Activated naive CD4-positive, alpha-beta T cell treated with Interleukin-2 at 50 U/mL for 16 hours (primary cell): ENCODE measurements at places on chromosomes 7 and 10.

DNA sequence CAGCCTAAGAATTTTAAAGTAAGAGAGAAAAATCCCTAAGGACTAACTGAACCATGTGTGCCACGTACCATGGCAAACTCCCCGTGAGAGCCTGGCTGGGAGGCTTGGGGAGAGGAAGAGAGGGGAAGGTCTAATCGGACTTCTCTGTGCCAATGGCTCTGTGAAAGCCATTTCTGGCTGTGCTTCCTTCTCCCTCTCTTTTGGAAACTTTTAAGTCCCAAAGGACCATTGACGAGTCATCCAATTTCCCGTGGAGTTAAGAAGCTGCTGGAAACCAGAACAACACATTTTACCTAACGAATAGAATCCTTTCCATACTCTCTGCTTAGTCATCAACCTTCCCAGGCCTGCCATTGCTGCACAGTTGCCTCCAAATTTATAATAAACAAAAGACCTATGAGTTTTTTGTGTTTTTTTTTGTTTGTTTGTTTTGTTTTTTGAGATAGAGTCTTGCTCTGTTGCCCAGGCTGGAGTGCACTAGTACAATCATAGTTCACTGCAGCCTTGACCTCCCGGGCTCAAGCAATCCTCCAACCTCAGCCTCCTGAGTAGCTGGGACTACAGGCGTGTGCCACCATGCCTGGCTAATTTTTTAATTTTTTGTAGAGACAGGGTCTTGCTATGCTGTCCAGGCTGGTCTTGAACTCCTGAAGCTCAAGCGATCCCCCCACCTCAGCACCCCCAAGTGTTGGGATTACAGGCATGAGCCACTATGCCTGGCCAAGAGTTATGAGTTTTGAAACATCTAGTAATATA is 13.2 kb downstream of the LAMB1 start:
- no peak for DNase-seq

GRCh38 chr10:129622736-129623135 is 155.7 kb downstream of the MGMT start:
- no peak for DNase-seq

- DNase-seq, result no peak
These were observed 232.5 kb downstream of the PTEN start for GRCh38 chr10:88095778-88096431.

DNA sequence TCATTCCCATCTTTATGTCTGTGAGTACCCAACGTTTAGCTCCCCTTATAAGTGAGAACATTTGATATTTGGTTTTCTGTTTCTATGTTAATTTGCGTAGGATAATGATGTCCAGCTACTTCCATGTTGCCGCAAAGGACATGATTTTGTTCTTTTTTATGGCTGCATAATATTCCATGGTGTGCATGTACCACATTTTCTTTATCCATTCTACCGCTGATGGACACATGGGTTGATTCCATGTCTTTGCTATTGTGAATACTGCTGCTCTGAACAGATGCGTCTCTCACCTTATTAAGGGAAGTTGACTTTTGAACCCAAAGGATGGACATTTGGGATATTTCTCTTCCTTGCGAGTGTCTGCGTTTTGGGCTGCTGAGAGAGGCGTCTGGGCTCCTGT is 50.2 kb downstream of the GTF2IRD1 start:
- DNase-seq, result no peak

DNA sequence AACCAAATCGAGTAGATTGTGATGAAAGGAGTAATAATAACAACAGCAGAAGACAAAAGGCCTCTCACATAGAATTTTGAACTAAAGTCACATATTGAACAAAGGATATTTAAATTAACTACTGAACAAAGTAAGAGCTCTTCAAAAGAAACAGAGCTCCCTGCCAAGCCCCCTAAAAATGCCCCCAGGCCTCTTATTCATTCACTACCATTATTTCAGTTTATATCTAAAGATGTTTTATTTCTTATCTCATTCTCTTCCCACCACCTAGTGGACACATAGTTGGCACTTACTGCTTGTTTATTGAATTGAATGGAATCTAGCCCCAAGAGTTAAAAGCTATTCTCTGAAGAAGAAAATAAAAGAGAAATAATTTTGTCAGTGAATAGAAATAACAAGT is 37.4 kb downstream of the VCL start:
- DNase-seq, result no peak

GRCh38 chr10:128092454-128092853 is 33.8 kb downstream of the MKI67 start:
- no peak for DNase-seq

DNA sequence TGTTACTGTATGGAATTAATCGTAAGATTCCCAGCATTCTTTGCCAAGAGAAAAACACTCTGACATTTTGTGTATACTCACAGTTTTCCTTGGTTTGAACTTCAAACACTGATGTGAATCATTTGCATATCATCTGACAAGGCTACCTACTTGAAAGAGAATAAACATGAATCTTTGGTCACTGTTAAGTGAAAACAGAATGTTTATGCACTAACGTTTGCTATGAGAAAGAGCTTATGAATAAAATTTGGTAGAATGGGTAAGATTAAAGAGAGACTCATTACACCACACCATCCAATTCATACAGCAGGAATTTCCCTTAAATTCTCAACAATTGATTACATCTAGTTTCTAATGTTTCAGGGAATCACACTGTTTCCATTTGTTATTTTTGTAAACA is 46.6 kb downstream of the MACC1 start:
- DNase-seq, result no peak

GRCh38 chr7:131122394-131122793 is 205.3 kb upstream of the MKLN1 start:
- DNase-seq, result no peak

GRCh38 chr10:71757399-71757922 is 15.9 kb downstream of the VSIR start:
- no peak for DNase-seq
